ENCODE measurements at places on chromosomes 7 and 10.

- DNase-seq: no peak
Measured at GRCh38 chr10:43796781-43797180, 148.1 kb upstream of the ZNF32 start.

GRCh38 chr7:123750389-123751230, 1.8 kb upstream of the WASL start:
- DNase-seq: no peak

DNA sequence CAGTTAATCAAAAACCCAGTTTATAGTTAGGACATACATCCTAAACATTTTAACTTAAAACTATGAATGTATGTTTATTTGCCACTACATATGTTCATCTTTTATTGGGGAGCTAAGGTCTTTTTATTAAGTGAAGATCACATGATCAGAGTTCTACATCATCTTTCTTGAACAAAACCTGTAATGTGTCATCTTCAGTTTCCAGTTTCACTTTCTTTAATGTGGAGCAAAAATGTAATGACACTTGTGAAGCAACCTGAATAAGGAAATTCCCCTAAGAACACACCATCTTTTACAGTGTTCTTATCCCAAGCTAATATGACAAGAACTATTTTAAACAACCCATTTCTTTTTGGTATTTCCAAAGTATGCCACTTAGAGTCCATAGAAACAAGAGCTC, 166.7 kb upstream of the BET1 start:
- DNase-seq: no peak

DNA sequence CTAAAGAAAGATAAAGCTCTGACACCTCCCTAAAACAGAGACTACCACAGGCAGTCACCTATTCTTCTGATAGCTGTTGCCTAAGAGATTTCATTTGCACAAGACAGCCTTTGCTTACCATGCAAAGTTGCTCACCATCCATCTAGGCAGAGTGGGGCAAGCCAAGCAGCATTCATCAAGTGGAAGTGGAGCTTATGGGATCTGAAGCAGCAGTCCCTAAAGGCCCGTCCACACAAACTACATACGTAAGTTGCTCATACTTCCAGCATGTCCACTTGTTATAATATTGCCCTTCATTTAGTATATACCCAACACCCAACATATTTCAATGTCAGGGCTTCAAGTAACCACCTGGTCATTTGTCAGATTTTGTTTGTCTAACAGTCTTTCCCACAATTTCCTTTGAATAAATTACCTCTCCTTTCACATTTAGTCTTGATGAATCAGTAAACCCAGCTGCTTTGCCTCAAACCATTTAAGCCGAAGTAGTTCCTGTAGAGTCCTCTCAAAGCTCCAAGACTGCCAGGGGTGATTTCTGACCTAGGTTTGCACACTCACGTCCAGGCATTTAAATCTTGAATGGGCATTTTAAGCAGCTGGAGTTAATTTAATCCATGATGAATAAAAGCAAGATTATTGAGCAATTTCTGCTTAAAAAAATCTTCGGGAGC, 67.9 kb downstream of the ATAD1 start:
- DNase-seq: no peak

- DNase-seq: no peak
Measured at GRCh38 chr7:7330997-7331396, 148.7 kb downstream of the C1GALT1 start.

GRCh38 chr7:133478591-133479135, 225.8 kb downstream of the EXOC4 start:
- DNase-seq: no peak

Measured in CD4-positive, alpha-beta T cell treated with Interleukin-6 for 4 hours (primary cell).